CD14-positive monocyte (primary cell): ENCODE measurements at places on chromosomes 16 and 17.

DNA sequence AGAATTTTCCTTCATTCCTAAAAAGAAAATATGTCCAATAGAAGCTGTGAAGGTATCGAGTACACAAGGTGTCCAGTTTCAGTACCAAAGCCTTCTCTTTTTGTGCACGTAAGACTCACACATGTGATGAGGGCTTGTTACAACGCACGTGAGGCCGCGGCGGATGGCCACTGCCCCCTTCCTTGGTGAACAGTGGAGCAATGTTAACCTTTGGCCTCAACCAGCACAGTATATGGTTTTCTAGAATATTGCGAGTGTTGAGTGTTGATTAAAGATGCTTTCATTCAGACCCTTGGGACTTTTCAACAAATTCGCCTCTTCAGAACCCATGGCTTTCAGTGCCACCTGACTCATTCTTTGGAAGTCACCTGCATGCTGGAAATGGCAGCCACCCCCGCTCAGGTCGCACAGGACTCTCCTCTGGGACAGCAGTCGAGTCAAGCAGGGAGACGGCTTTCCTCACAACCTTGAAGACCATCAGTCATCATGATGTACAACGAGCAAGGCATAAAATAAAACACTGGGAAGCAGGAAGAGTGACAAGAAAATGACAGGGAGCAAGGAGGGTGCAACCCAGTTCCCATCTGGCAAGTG, 14.5 kb downstream of the MAP1LC3B start:
- no peak for DNase-seq

DNA sequence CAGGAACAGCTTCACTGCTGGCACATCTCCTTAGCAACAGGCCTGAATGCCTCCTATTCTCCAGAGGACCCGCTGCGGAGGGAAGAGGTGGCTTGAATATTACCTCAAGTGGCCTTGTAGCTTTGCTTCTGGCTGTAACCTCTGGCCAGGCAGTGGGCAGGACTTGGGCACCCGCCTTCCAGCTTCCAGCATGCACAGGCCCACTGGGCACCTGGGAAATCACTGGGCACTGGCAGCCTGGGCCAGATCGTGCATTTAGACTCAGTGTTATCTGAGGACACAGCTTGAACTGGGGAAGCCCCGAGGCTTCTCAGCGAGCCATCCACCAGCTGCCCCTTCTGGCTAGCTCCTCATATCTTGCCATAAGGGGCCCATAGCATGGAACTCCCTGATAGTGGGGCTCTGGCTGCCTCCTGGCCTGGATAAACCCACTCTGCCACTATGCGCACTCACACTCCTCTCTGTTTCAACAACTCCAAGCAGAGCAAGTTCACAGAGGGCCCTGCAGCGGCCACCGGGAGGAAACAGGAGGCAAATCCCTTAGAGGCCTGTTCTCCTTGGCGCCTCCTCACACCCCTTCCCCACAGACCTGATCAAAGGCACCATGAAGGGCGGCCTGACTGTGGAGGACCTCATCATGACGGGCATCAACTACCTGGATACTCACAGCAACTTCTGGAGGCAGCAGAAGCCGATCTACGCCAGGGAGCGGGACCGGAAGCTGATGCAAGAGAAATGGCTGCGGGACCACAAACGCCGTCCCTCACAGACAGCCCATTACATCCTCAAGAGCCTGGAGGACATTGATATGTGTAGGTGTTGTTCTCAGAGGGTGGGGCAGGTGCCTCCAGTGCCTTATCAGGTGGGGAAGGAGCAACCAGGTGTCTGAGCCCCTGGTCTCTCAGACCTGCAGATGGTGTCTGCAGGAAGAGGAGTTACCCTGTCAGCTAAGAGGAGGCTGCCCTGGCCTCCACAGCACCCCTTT, 7.8 kb downstream of the ODAD4 start:
- no peak for DNase-seq

DNA sequence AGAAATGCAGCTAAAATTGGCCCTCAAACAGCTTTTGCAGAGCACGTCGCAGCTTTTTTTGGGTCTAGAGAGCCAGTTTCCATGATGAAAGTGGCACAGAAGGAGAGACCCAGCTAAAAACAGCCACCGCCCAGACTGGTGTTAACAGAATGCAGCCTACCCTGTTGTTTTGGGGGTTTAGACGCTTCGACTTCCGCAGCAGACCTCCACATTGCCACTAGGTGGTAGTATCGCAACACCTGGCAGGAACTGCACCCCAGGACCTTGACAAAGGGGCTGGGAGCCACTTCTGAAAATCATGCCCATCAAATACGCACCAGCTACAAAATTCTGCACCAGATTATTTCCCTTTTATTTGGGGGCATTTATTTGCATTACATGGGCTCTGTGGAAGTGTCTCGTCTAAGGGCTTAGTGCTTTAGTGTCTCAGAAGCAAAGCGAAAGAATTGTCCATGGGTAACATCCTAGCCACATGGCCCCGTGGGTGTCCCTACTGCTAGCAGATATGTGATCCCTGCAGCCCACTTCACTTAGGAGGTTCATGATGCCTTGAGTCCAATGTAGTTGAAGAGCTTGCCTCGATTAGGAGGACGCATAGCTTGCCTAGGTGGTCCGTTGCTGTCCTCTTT, 167.1 kb downstream of the HAPSTR1 start:
- no peak for DNase-seq

- DNase-seq = no peak
Measured at GRCh38 chr17:47301831-47302230, 21.9 kb upstream of the EFCAB13 start.

DNA sequence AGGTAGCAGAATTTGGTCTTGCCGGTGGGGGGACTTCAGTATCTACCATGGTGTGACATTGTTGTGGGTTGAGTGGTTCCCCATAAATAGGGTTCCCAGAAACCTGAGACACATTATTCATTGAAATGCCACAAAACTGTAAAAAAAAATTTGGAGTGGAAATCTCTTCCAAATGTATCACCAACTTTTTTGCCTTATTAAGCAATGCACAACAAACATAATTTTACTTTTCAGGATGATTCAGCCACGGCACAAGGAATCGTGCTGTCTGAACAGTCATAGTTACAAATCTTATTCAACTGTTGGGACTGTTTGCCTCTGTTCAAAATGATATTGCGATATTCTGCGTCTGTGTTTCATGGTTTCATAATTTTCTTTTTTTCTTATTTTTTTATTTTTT, 181.2 kb downstream of the NTN1 start:
- DNase-seq = no peak

DNA sequence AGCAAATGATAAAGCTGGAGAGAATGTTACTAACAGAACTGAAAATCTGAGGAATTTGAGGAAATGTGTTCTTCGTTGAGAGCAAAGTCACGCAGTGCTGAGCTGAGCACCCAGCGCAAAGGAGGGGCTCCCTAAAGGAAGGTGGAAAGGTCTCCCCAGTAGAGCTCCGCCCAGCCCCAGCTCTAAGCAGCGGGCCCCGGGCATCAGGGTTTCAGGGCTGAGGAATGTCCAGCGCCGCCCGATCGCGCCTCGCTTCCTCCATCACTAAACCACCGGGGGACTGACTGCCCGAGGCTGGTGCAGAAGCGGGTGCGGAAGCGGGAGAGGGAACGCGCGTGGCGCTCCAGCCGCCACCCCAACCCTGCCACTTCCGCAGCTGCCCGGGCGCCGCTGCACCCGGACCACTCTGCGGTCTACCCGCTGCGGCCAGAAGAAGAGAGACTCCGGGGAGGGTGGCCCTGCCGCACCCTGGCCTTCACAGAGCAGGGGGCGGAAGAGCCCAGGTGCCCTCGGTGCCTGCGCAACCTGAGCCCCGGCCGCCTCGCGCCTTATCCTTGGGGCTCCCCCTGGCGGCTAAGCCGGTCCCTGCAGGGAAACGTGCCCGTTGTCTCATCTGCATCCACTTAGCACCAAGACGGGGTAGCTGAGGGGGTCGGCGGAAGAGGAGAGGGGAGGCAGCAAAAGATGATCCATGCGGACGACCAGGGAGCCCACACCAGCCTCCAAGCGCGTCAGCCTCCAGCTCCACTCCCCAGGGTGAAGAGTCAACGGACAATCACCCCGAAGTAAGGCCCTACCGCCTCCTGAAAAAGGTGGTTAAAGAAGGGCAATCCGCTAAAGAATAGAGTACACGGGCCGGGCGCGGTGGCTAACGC, 12.4 kb upstream of the GUCY2D start:
- DNase-seq = peak; percentile 73

- DNase-seq = peak; percentile 90
Measured at GRCh38 chr17:30352240-30352814, 18.5 kb upstream of the TMIGD1 start.

DNA sequence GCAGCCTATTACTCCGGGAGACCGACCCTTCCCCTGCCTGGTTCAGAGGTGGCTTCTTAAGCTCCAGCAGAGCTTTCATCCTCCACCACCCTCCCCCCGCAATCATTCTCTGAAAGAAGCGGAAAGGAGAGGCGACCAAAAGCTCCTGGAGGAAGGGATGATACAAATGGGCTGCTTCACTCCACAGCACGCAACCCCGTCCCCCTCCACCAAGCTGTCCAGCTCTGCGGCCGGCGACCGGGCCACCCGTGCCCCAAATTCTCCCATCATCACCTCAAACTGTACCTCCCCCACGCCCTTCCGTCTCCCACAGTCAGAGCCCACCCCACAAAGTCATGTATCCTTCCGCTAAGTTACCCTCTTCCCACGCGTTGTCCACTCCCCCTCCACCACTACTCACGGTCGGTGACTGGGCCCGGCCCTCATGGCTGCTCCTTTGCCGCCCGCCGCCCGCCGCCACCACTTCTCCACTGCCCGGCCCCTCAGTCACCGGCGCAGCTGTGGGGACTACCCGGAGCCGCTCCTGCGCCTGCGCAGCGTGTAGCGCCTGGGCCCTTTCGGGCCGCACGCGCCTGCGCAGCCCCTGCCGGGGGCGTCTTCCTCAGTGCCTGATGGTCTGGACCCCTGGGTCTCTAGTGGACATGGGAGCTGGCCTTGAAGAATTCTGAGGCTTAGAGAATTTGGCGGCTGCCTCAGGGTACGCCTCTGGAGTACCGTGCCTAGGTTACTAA, at the start of gene FAM222B:
TSS of gene FAM222B (minus strand) at position 509 of the 731 bp plus-strand sequence. CDS start 76,123 bp downstream, outside the sequence.
- peak; percentile 89 for DNase-seq

GRCh38 chr16:64225696-64226095, 896.2 kb downstream of the CDH11 start:
- DNase-seq = no peak

DNA sequence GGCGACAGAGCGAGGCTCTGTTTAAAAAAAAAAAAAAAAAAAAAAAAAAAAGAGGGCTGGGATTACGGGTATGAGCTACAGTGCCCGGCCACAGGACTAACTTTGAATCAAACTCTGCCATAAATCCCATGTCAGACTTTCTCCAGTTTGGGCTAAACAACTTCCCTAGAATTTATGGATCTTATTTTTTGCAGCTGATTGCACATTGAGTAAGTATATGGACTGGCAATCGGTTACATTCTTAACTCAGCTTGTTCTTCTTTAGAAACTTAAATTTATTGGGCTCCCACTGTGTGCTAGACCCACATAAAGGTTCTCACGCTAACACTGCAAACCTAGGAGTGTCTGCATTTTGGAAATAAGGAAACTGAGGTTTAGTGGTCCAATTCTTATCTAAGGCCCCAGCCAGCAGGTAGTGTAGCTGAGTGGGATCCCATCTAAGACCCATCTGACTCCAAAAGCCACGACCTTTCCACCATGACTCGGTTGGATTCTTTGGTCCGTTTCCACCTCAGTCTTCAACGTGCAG, 718 bp upstream of the CBFB start:
- no peak for DNase-seq

GRCh38 chr17:17041018-17041521, 1.2 kb upstream of the MPRIP start:
- no peak for DNase-seq

DNA sequence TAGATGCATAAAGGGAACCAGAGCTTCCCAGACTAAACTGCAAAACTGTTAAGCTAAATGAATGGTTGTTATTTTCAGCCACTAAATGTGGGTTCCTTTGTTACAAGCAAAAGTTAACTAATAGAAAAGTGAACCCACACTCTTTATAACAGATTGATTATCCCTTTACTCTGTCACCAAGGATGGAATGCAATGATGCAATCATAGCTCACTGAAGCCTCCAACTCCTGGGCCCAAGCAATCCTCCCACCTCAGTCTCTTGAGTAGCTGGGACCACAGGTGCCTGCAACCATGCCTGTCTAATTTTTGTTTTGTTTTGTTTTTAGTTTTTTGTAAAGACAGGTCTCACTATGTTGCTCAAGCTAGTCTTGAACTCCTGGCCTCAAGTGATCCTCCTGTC, 6.5 kb downstream of the KRT9 start:
- DNase-seq = no peak

GRCh38 chr17:70919241-70919640, 749.9 kb downstream of the KCNJ2 start:
- DNase-seq = no peak

DNA sequence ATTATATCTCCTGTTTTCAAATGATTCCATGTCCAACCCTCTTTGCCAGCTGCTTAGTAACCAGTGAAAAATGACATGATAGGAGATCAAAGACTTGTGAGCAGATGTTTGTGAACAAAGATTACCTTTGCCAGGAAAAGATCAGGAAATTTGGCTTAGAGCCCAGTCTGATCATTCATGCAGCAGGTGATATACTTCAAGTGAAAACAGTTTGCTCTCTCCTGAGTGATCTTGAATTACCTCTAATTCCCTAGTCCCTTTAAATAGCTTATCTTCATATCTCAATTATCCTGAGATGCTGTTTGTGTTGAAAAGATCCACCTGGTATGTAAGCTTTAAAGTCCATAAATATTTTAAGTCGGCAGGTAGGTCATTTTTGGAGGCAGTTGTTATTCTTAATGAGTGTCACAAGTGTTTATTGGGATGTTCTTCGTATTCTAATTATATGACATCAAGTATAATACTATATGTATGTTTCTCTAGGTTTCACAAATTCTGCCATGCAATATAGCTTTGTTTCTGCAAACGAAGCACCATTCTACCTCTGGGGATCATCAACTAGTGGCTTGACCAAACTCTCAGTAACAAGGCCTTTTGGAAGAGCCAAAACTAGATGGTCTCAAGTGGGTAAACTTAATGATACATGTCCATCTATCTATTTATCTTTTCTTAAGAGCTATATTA, 13.2 kb upstream of the VPS35L start:
- no peak for DNase-seq

GRCh38 chr17:71409137-71409536, 711.7 kb upstream of the SOX9 start:
- no peak for DNase-seq

DNA sequence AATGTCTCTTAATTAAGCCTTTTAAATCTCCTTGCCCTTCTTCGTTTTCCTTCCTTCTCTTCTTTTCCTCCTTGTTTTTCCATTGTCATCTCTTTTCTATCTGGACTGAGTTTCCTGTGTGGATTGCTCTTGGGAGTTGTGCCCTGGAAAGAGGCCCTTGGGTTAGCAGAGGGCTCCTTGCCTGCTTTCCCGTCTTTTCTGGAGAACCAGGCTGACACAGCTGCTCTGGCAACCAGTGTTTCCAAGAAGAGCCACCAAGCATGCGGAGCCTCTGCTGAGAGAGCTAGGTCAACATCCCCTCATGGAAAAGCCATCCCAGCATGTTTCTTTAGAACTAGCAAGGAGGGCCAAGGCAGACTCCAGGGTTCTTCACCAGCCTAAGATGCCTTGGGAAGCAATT, 75.4 kb downstream of the HLF start:
- no peak for DNase-seq

- DNase-seq = no peak
Measured at GRCh38 chr17:9798724-9799123, 7.3 kb upstream of the DHRS7C start.

- DNase-seq = peak; percentile 57
Measured at GRCh38 chr17:62703776-62704380, 76.4 kb downstream of the MRC2 start.

GRCh38 chr17:31492880-31493655, 101.6 kb downstream of the RAB11FIP4 start:
- peak; percentile 94 for DNase-seq
